ENCODE measurements at places on chromosomes 2 and 18.

DNA sequence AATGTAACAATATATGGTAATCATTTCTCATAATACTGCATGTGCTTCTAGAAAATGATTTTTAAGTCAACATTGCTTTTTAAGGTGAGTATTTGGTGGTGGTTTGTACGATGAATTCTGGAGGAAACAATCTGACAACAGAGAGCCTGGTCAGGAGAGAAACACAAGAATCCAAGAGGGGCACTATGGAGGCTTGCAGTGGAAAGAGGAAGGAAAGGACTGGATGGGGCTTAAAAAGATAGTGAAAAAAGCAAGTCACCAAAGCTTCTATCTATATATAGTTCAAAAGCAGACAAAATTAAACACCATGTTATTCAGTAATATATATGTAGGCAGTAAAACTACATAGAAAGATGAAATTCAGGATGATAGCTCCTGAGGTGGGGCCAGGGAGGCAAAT is 109.4 kb upstream of the SERTAD2 start:
- no peak for DNase-seq

- DNase-seq, result no peak
These were observed 80.5 kb downstream of the BCL2L11 start for GRCh38 chr2:111201214-111201613.

DNA sequence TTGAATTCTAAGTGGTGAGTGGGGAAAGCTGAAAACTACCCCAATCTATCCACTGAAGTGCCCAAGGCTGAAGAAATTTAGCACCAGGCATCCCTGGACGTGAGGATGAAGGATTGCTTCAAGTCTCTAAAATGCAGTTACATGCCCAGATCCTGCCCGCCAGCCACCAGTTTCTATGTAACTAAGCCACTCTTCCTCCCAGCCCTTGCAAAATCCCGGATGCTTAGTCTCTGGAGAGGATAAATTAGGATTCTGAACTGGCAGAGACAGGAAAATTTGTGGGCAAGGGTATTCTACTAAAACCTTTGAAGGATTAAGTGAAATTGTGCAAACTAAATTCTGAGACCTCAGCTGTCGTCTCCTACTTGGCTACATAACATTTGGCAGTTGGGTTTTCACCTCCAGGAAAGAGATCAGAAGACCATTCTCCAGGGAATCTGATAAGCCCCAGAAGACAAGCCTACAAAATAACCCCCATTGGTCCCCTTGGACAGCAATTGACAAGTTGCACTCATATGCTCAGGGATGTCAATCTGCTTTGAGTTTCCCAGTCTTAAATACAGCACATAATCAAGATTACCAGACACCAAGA is 93.9 kb upstream of the CD226 start:
- DNase-seq, result no peak

DNA sequence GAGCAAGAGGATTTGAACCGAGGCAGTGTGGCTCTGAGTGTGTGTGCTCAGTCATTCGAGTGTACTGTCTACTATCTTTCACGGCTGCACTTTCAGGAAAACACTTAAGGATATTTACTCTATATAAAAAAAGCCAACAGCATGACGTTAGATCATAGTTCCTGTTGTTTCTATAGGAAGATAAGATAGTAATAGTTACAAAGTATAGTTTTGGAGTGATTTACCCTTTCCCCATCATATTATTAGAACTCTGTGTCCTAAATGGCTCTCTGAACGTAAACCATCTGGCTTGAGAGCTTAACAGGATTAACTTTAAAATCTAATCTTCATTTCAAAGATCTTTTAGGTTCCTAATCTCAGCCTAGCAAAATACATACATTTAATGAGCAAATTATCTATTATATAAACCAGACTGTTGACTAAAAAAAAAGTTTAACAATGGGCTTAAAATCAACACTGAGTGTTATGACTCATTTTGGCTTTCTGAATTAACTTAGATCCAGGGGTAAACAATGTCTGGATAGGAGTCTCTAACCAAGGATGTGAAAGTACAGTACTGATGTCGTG is 150.3 kb upstream of the DNMT3A start:
- DNase-seq, result no peak

GRCh38 chr2:8331068-8331467 is 350.8 kb upstream of the ID2 start:
- DNase-seq, result no peak

- DNase-seq, result no peak
These were observed 40.3 kb downstream of the SRBD1 start for GRCh38 chr2:45570671-45571334.

DNA sequence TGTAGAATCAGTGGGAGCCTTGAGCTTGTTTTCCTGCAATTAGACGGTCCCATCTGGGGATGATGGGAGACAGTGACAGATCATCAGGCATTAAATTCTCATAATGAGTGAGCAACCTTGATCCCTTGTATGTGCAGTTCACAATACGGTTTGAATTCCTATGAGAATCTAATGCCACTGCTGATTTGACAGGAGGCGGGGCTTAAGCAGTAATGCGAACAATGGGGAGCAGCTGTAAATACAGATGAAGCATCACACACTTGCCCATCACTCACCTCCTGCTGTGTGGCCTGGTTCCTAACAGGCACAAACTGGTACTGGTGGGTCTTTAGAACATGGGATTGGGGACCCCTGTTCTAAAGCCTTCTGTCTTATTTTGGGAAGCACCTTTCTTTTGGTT is 17.9 kb upstream of the NYAP2 start:
- DNase-seq, result no peak

DNA sequence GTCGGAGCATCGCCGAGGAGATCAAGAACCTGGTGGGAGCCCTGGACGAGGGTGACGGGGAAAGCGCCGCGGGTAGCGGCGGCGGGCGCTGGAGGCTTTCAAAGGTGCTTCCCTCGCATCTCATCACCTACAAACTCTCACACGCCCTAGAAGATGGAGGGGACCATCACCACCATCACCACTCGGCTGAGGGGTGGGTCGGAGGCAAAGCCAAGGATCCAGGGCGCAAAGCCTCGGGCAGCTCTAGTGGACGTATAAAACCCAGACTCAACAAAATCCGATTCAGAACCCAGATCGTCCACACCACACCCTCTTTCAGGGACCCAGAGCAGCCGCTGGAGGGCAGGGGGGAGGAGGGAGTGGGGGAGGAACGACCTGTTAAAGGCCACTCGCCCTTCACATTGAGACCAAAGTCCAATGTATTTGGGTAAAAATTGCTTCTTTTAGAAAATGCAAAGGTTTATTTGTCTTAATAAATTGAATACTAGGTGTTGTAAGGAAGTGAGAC is 1.5 kb downstream of the SOWAHC start:
- DNase-seq, result no peak

GRCh38 chr2:177282181-177282641 is 17.7 kb upstream of the NFE2L2 start:
- no peak for DNase-seq

DNA sequence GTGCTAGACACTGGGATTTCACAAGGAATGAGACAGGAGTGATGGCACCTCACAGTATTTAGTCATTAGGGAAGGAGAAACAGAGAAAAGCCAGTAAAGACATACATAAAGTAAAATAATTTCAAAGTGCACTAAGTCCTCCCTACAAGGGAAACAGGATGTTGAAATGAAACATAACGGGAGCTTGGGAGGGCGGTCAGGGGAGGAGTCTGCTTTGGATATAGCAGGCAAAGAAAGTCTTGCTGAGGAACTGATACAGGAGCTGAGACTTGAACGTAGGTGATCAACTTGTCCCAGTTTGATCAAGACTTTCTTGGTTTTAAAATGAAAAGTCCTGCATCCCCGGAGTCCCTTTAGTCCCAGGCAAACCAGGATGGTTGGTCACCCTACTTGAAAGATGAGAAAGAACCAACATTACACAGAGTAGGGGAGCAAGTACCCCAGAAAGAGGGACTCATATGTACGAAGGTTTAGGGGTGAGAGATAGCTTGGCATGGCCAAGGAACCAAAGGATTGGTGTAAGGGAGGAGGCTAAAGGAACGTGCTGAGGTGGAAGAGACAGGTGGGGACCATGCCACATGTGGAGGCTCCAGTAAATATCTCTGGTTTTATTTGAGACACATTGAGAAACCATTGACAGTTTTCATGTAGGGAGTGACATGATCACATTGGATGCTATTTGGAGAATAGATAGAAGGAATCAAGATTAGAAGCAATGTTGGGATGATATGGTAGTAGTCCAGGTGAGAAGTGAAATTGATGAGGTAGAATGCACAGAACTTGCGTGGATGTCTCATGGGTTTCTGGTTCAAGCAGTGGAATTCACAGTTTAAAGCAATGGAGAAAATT is 28.4 kb downstream of the FBXO48 start:
- no peak for DNase-seq

DNA sequence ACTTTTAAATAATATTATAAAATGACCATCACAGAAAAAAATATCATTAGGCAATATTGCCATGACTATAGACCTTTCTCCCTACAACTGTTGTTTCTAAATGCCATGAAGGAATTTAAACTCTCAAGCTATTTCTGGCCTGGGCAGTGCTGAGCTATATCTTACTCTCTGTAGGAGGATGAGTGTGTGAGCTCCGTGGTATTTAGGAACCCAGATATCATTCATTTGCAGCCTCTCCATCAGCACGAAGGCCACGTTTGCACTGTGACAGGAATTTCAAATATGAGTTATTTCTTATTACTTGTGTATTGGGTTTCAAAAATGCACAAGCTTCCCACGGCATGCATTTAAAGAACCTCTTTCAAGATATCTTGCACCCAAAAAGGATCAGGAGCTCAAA is 35.0 kb upstream of the SOX11 start:
- no peak for DNase-seq

- DNase-seq, result no peak
These were observed 48.7 kb downstream of the C1QL2 start for GRCh38 chr2:119109866-119110265.

DNA sequence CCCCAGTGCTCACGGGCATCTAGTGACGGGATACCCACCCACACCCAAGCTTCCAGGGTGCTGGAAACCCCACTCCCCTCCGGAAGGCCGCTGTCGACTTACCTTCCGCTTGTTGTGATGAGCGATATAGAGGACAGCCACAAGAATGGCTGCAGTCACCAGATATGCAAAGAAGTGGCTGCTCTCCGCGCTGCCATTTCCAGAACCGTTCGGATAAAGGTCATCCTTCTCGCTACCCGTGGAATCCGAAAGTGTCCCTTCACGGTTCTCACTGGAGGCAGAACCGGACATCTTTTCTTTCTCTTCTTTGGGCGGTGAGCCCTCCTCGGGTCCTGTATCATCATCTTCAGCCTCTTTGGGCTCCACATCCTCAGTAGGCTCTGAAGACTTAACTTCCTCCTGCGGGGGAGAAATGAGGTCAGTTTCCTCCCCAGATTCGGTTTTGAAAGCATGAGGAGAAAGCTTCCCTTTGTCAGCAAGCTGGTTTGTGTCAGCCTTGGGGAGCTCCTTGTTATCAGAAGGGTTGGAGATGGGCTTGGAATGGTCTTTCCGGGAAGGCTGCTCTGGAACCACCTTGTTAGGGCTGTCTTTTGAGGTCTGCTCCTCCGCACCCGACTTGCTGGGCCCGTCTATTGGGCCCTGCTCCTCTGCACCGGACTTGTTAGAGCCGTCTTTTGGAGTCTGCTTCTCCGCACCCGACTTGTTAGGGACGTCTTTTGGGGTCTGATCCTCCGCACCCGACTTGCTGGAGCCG is 1.2 kb downstream of the TGOLN2 start:
- DNase-seq, result no peak

- DNase-seq, result no peak
These were observed 173.9 kb downstream of the CALCRL start for GRCh38 chr2:187274146-187274545.

DNA sequence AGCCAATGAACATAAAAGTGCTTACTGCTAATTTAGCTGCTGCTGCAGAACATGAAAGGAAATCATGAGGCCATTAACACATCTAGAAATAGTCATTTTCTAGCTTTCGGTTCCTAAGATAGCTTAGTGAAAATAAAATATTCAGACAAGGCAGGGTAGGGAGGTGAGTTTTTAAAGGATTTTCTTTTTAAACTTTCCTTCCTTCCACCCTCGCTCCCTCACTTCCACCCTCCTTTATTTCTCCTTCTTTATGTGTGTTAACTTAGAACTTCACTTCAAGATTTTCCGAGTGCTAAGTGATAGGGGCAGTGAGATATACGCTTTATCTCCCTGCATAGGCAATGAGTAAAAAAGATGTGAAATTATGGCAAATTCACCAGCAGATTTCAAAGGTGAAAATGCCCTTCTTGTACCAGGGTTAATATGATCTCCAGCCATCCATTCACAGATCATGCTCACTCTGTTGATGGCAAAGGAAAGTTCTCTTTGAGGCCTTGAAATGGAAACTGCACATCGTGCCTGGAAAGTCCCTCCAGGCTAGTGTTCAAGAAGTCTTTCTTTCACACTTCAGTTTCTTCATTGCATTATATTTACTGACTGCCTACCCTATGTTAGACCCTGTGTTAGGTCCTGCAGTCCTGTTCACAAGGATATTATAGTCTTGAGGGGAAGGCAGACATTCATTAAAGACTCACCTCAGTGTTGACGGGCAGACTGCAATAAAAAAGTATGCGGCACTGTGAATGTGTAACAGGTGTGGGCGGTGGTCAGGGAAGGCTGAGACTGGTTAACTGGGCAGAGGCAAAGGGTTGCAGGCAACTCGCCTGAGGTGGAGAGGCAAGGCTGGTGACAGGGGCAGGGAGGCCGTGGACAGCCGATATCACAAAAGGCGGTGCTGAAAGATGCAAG is 200.8 kb downstream of the PLCL1 start:
- no peak for DNase-seq

DNA sequence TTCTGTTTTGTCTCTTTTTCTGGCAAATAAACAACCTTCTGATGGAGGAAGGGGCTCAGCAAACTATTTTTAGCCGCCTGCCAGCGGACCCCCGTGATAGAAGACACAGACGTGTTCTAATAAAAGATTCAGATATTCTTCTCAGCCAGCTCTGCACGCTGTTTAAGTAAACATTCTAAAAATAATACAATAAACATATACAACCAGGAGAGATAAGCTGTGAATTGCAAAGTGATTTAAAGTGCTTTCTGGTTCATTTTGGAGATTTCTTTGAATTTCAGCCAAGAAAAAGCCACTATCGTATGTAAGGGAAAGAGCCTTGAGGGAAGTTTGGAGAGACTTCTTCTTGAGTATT is 201.3 kb downstream of the EPHA4 start:
- no peak for DNase-seq
